Ovary (tissue), 10 donors: ENCODE measurements at places on chromosomes 2 and 18.

- no peak for DNase-seq
Observed at GRCh38 chr18:62347089-62347506, 22.0 kb downstream of the TNFRSF11A start.

GRCh38 chr2:203808046-203808750 lies 59.4 kb upstream of the CTLA4 start:
- DNase-seq = no peak

GRCh38 chr2:232659359-232659758 lies 26.0 kb downstream of the EFHD1 start:
- DNase-seq = no peak

- no peak for DNase-seq
Observed at GRCh38 chr2:105972927-105973326, 221.2 kb downstream of the UXS1 start.

DNA sequence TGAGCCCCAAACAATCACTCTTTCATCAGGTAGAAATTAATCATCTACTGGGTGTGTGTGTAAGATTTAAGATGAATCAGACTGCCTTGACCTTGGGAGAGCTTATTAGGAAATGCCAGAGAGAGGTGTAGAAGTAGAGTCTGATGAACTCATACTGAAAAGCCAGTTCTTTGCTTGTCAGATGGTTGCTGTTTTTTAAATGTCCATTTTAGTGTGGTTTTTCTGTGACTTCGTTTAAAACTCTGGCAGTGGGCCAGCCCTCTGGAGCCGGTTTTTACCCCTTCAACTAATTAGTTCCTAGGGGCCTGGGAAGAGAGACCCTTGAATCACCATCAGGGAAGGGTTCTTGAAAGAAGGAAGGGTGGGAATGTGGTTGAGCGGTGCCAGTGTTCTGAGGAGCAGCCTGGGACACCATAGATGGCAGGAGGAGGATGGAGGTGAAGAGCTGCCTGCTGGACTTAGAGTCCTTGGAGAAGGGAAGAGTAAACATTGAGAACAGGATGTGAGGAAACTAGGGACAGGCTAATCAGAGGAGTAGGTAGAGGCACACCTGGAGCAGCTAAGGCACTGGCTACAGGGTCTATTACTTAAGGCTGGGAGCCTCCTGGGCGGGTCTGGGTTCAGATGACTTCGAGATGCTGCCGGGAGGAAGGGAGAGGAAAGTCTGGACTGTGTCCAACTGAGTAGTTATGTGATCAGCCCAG lies 66.1 kb downstream of the LRRFIP1 start:
- no peak for DNase-seq

DNA sequence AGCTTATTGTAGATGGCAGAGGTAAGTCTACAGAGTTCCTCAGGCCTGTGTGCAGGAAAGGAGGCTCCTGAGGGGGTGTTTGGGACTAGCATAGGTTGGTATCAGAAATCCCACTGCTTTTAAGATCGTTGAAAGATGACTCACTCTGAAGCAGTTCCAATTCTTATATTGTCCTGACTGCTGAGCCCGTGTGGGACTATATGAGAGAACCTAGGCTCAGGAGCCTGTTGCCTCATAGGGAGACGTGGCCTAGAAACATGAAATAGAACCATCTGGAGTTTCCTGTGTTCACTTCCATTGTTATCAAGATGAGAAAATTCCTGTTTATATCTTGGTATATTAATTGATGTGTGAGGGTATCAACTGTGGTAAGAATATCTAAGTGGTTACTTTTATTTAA lies 5.7 kb downstream of the CCT7 start:
- no peak for DNase-seq

DNA sequence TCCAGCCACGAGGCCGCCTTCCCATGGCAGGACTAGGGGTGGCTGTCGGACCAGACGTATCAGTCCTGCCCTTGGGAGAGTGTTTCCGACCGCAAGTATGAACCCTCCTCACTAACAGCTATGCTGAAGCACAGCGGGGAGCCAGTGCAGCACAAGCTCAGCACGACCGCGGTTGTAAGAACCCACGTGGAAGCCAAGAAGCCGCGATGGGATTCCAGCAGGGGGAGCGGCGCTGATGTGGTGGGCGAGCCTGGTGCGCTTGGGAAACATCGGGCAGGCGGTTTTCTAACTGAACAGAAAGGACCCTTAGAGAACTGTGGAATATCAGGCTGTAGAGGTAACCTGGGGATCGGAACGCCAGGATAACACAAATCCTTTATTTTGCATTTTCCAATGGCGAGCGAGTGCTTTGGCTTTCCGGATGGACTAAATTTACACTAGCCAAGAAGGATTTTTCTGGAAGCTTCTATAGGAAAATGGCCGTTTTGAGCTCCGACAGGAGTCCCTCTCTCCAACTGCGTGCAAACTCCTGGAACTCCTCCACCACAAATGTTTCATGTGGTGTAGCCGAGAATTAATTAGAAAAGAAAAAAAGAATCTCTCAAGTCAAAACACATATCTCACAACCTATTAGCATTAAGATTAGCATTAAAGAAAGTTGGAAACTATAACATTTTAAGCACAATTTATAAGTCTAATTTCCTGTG lies 132.0 kb upstream of the MYCN start:
- no peak for DNase-seq

GRCh38 chr18:31831903-31832302 lies 71.2 kb upstream of the SLC25A52 start:
- no peak for DNase-seq

DNA sequence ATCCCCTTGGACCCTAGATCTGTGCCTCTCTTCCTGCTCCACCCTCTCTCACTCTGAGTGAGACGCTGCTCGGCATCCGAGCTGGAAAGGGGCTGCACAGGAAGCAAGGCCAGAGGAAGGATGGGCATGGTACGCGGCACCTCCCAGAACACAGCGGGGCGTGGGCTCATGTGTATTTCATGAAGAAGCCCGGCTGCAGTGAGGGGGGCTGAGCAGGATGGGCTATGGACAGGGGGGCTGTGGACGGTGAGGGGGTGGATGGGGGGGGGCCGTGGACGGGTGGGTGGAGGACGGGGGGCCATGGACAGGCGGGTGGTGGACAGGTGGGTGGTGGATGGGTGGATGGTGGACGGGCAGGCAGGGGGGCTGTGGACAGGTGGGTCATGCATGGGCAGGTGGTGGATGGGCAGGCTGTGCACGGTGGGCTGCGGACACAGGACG lies 28.5 kb downstream of the SLC66A2 start:
- peak; percentile 32 for DNase-seq

- DNase-seq = no peak
Observed at GRCh38 chr2:218145124-218145523, 19.3 kb downstream of the CXCR2 start.

GRCh38 chr2:68287580-68288441 lies 31.9 kb downstream of the CNRIP1 start:
- peak; percentile 25 for DNase-seq

DNA sequence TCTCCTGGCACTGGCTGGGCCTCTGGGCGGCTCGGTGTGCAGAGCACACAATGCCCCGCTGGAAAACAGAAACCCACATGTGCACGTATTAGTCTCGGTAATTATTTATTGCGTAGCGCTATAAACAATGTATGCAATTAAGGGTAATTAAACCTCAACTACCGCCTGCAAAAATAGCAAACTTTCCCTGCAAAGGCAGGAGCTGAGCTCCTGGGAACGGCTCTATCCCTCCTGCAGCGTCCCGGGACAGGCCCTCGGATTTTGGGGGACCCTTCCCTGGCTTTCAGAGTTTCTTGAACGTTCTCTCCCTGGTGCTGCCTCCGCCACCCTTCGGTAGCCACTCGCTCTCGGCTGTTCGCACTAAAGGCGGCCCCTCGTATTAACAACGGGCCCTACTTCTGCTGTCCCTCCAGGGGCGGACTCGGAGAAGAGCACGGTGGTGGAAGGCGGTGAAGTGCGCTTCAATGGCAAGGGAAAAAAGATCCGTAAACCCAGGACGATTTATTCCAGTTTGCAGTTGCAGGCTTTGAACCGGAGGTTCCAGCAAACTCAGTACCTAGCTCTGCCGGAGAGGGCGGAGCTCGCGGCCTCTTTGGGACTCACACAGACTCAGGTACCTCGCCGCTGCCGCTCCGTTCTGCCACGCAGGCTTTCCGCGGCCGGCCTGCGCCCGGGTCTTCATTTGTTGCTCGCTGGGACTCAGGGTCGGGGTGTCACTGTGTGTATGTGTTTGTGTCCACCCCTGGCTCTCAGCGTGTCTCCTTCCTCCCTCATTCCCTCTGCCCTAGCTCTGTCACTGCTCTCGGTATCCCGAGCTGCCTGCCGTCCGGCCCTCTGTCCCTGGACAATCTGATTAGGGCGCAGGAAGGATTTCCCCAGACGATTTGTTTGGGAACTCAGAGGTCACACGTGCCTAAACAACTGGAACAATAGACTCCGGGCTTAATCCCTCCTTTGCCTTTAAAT lies 1.2 kb downstream of the DLX1 start:
- no peak for DNase-seq

DNA sequence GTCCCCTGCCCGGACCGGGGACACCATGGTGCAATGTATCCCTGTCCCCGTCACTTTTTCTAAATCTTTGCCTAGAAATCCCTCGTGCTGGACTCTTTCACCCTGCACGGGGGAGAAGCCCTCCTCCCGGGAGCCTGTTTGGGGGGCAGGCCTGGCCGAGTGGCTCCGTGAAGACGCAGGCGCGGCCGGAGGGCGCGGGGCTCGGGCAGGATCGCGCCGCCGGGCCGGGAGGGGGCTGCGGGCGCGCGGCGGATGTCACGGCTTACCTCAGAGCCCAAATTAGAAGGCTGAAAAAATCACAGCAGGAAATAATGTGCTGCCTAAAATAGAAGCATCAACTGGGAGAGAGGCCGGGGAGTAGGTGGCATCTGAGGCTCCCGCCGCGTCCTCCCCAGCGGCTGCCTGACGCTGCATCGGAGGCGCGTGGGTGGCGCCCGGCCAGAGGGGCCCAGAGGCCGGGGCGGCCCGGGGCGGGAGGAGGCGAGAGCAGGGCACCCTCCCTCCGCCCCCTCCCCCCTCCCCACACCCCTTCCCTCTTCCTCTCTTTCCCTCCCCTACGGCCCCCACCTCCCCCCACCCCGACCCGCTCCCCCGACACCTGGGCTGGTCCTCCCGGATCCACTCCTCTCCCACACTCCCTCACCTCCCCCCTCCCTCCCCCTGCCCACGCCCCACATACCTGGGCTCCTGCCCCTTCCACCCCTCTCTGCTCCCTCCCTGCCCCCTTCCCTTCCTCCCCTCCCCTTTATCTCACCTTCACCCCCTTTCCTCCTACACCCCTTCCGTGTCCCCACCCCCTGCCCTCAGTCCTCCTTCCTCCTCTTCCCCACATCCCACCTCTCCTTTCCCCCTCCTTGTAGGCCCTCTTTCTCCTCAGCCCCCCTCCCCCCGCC lies 51.9 kb downstream of the SLC4A1AP start:
- peak; percentile 80 for DNase-seq

DNA sequence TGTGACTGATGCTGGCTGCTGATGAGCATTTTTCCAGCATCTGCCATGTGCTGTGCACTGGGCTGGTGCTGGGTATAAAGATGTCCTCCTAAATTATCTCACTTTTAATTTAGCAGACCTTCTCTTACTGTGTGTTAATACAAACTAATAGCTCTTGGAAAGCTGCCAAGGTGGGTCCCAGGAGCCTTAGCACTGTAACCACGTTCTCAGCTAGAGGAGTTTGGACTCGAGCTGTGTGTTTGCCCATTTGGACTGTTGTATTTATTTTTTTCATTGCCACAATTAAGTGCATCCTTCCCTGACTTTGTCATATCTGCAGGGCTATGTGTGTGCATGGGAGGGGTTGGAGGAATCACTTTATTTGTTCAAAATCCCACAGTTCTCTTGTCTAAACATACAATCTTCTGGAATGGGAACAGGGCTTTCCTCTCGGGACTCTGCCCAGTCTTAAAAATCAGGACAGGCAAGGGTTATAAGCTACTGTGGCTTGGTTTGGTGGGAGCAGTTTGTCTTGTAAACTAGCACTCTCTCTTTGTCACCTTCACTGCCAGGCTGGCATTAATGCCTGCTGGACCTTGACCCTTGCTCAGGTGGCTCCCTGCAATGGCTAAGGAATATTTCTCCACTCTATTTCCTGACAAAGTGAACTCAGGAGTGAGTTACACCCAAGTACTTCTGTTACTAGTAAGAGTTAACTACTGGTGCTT lies 129.7 kb upstream of the MGAT5 start:
- DNase-seq = no peak

DNA sequence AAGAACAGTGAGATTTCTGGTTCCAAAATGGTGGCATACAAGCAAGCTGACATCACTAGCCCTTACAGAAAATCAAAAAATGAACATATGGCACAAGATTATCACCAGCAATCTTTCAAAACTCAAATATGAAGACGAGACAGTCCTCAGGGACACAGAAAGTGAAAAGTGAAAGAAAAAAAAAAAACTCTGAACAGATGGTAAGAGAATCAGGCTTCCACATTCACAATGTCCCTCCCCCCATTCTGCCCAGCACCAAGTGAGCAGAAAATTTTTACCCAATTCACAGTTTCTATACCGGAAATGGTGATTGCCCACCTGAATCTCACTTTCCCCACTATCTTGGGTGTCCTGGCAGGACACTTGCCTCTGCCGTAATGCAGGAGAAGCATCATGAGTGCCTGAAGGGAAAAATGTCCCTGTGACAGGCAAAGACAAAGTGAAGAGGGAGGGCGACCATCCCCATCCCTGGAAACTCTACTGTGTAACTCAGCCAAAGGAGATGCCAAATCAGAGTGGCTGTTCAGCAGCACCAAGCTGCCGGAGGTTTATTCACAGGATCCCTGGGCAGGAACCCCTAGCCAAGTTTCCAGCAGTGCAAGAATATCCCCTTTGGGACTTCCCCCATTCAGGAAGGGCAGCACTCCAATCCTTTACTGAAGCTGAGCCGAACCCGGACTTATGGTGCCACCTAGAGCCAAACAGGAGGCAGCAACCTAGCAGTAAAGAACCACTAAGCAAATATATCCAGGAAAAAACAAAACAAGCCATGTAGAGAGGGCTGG lies 312.2 kb downstream of the LRATD1 start:
- DNase-seq = no peak

GRCh38 chr2:115572746-115573145 lies 1130.3 kb downstream of the DPP10 start:
- no peak for DNase-seq

DNA sequence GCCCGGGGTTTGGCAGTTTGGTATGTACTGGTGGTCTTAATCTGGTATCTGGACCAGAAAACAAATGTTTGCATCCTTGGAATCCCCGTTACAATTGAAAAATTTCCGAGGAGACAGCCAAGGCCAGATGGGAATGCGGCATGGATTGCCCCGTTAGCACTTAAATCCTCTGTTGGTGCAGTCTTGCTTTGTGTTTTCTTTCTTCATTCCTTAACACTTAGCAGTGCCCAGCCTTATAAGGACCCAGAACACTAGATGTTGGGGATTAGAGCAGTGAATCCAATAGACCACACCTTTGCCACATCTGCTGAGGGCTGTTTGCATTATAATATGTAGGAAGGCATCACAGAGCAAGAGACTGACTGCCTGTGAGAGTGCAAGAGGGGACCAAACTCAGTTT lies 12.8 kb upstream of the ZNF532 start:
- no peak for DNase-seq
